ENCODE measurements at places on chromosomes 3 and 15.

DNA sequence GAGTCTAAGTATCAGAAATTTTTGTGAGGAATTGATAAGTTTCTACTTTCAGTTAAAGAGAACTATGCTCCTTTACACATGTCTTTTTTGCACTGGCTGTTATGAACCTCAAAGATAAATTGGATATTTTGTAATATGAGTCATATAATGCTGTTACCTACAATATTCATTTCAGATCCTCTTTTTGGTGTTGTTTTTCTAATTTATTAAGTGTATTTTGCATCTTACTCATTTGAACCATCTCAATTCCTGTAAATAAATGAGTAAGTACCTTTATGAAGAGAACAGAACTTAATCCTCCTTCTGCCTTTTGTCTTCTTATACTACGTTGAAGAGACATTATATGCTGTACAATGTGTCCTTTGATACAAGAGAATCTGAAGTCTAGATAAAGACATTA lies 74.4 kb downstream of the ZIC1 start:
- no peak for DNase-seq

DNA sequence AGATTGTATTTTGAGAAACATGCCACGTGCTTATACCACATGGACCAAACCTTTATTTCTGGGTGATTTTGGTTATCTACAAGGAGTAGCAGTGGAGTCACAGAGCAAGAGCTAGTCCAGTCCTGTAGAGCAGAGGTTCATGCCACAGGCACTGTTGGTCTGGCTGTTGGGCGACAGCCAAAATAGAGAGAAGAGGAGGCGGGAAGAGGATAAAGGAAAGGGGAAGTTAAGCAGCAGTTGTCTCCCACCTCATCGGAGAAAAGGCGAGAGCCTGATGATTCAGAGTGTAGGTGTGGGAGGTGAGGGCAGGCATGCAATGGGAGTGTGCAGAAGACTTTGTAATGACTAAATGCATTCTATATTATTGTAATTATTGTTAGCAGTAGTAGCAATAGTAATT lies 237.5 kb upstream of the ROPN1 start:
- no peak for DNase-seq

GRCh38 chr15:79091204-79091867 lies 756 bp upstream of the RASGRF1 start:
- no peak for DNase-seq

DNA sequence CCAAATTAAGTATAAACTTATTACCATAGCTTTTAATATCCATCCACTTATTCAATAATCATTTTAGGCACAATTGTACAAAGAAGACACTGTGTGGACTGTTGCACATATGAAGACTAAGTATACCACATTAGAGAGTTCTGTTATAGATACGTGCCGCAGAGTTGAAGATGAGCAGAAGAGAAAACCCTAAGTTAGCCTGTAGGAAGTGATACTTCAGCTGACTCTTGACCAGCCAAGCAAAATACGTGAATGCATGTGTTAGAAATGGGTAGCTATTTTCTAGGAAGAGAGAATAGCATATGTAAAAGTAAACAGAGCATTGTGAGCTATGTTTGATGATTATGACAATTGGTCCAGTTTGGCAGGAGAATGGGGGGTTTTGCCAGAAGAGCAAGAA lies 272.0 kb upstream of the ATP11B start:
- DNase-seq: no peak

DNA sequence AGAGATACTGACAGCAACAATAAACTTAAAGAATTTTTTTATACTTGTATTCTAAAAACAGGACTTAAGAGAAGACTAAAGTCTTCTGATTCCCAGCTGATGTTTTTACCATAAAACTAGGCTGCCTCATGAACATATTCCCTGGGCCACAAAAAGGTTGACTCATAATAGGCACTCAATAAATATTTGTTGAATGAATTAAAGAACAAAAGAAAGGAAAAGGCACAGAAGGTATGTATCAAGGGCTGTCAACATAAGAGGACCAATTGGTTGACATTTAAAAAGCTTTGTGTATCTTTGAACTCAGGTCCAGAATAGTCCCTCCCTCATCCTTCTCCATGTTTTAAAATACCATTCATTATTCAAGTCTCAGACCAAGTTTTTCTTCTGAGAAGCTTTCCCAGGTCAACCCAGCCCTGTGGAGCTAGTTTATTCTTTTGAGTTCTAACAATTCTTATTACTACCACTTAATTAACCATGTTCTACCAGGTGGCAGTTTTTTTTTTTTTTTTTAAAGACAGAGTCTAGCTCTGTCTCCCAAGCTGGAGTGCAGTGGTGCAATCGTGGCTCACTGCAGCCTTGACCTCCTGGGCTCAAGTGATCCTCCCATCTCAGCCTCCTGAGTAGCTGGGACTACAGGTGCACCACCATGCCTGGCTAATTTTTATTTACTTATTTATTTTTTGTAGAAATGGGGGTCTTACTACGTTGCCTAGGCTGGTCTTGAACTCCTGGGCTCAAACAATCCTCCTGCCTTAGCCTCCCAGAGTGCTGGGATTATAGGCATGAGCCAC lies 17.5 kb upstream of the ARHGEF3 start:
- no peak for DNase-seq

DNA sequence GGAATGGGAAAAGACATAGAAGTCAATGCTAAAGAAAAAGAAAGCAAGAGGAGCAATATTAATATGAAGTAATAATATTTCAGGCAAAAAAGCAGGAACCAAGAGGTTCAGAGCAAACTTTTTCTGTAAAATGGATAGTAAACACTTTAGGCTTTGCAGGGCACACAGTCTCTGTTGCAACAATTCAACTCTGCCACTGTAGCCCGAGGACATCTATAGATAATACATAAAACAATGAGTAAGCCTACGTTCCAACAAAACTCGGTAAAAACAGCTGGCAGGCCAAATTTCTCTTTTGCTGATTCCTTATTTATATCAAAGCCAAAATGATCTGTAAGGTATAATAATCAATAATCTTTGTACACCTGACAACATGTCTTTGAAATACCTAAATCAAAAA lies 56.8 kb downstream of the SMAD6 start:
- no peak for DNase-seq

DNA sequence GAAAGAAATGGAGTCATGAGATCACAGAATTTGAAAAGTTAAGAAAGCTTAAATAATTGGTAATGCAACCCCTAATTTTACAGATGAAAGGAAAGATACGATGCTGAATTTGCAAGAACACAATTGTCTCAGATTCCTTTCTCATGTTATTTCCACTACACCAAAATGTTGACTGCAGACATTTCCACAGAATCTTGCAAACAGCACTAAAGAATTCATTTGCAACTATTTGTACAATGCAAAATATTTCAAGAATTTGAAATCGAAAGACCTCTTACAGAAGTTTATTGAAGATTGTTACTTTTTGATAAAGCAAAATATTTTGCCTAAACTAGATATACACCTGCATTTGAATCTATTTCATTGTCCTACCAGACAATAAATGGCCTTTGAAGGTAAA lies 194.1 kb upstream of the KCNMB2 start:
- no peak for DNase-seq

DNA sequence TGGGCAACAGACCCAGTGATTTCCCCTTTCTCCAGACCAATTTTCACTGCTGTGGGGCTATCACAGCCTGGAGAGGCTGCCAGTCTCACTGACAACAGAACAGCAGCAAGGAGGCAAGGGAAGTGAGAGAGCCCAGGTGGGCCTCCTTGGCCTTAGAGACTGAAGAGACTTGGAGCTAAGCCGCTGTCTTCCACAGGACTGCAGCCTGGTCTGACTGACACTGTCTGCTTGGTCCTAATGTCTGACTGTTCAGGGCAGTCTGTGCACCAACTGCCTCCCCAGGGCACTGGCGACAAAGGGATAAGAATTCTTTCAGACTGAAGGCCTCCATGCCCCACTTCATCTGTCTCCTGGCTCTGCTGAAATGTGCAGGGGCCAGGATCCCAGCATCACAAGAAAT lies 11.5 kb downstream of the POMGNT2 start:
- DNase-seq: no peak

DNA sequence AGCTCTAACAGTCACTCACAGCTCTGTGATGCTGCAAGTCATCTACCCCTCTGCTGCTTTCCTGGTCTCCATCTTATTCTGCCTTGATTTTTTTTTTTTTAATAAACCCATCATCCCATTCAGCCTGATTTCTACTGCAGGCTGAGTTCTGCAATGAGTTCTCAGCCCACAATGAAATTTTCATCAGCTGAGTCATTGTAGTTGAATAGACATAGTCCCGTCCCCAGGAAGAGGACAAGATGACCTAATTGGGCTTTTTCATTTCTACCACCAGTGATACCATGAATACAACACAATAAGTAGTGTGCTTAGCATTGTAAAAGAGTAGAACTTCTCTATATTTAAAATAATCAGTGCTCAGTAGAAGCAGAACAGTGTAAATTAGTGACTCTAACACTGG lies 59.3 kb downstream of the C3orf85 start:
- no peak for DNase-seq

DNA sequence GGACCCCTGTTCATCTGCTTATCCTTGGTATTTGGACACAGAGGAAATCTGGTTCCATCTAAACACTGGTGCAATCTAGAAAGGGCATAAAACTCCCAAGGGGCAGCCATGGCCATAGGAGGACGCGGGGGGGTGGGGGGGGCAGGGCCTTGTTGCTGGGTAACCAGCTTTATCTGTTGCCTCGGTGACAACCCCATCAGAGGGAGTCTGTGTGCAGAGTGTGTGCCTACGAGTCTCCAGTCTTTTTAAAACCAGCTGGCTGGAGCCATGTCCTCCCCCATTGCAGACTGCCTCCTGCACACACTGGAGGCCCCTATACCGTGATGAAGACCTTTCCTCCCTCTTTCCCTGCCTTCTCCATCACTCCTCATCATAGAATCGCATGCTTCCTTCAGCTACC lies 26.4 kb upstream of the CORO2B start:
- DNase-seq: no peak

Data from NCI-H446 treated with DMSO at 0.1 percent for 48 hours (cell line).